Epithelial cell of proximal tubule (primary cell): ENCODE measurements at places on chromosomes 13 and 19.

DNA sequence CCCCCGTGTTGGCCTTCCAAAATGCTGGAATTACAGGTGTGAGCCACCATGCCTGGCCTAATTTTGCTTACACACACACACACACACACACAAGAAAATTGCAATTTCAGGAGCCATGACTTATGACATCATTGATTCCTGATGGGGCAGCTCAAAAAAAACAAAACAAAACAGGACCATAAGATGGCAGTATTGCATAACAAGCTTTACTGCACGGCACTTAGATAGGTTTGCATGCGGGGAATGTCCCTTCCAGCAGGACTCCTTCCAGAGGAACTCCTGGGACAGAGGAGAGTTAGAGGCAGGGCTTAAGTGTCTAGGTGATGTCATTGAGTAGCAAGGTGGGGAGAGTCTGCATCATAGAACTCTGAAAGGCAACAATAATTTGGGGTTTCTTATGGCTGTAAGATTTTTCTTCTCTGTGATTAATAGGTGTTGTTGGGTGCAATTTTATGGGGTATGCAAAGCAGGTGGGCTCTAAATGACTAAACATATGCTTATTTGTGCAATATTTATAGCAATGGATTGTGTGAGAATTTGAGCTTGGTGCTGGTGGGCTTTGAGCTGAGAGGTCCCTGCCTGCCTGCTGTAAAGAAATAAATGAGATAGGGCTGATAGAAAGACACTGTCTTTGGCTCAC, 9.0 kb upstream of the ACSBG2 start:
- DNase-seq: no peak

- DNase-seq: no peak
Measured at GRCh38 chr19:46393456-46394401, 19.6 kb downstream of the CCDC8 start.

GRCh38 chr13:112907286-112907685, 61.7 kb upstream of the MCF2L start:
- no peak for DNase-seq

- DNase-seq: no peak
Measured at GRCh38 chr13:102945324-102945815, 99.5 kb downstream of the ERCC5 start.

- DNase-seq: no peak
Measured at GRCh38 chr19:51114087-51114729, 6.0 kb upstream of the CTU1 start.

- DNase-seq: no peak
Measured at GRCh38 chr19:49056101-49056901, 1.2 kb downstream of the CGB7 start.

GRCh38 chr13:41588899-41589298, 131.5 kb downstream of the RGCC start:
- DNase-seq: peak; percentile 54

GRCh38 chr19:5050067-5050656, 81.2 kb downstream of the KDM4B start:
- no peak for DNase-seq

GRCh38 chr19:55068950-55069864, 6.3 kb upstream of the RDH13 start:
- DNase-seq: no peak

DNA sequence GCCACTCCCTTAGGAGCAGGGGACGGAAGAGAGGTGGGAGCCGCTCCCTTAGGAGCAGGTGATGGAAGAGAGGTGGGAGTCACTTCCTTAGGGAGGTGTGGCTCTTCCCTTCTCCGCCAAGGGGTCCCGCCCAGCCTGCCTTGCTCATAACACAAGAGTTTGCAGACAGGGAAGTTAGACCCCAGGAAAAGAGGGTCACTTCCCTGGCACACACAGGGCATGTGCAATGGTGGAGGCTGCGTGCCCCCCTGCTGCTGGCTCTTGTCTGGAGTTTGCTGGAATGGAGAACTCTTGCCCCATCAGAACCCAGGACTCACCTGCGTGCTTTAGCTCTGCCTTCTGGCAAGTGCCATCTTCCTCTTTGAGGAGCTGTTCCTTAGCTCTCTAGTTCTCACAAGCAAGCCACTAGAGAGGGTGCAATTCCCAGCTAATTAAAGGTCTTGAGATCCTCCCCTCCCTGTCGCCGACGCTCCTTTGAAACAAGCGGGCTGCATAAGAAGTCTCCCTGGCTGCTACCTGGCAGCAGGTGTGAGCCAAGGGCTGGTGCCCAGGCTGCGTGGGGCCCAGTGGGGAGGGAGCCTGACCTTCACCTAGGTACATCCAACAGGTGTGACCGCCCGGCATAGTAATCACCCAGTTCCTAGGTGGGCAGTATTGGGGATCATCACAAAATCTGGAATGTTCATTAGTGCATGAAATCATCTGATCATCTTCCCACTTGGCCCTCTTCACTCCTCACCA, 281.6 kb downstream of the ZNF536 start:
- DNase-seq: no peak

DNA sequence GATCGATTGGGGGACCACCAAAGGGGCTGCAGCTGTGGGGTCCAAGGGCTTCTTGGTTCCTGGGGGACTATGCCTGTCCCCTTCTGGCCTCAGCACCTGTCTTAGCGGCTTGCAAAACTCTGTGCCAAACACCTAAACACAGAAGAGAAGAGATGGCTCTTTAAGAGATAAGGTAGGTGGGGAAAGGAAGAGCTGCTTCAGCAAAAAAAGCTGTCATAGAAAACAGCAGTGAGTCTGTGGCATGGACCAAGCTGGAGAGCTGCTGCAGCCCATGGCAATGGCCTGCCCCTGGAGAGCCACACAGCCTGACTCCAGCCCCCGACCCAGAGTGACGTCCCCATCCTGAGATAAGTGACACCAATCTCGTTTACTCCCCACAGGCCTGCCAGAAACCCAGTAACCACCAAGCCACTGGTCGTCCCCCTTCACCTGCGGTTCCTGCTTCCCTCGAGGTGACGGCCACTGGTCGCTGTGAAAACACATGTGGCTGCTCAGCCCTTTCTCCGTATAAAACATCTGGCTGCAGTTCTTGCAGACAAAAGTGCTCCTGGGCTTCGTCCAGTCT, 25.0 kb upstream of the NAPA start:
- DNase-seq: no peak

- no peak for DNase-seq
Measured at GRCh38 chr13:100666124-100666523, 8.5 kb downstream of the TMTC4 start.

- DNase-seq: no peak
Measured at GRCh38 chr13:76091076-76091475, 454.9 kb downstream of the LMO7 start.

- no peak for DNase-seq
Measured at GRCh38 chr13:43111559-43112400, 88.4 kb downstream of the DNAJC15 start.

DNA sequence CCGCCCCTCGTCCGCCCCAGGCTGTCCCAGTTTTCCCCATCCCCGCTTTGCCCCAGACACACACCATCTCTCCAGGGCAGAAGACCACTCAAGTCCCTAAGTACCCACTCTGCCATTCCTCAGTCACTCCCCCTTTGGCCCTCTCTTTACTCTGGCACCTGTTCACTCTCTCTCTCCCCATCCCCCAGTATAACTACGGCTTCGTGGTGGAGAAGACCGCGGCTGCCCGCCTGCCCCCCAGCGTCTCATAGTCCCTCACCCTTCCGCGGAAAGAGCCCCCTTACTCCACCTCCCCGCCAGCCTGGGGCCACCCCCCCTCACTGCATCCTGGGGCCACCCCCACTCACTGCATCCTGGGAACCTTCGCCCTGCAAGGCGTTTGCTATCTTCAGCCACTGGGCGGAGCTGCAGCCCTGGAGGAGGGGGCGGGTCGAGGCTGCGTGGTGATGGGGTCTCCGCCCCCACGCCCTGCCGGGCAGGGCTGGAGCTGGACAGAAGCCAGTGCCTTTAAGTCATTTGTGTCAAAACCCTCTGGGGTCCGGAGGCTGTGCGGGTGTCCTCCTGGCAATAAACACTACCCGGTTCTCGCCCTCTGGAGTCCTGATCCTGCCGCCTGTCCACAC, 5.0 kb downstream of the MVB12A start:
- DNase-seq: no peak

DNA sequence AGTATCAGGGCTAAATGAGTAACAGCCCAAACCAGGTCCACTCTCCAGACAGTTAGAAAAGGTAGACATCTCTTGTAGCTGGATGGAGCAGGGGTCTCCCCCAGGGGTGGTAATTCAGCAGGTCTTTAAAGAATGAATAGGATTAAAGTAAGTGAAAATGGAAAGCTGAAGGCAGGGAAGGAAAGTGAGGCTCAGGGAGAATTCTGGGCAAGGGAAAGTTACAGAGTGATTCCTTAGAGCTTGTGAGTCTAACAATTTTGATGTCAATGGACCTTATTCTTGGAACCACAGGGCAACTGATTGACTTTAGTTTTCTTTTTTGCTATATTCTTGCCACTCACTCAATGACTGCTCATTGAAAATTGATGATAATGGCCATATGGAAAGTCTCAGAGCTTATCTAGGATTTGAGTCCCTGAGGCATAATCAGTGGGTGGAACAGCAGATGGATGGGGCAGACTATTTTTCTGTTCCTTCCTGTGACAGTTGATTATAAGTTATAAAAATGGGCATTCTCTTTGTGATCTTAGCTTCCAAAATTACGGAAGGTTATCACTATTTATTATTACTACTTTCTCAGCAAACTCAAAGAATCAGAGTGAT, 76.9 kb downstream of the LRCH1 start:
- DNase-seq: no peak

DNA sequence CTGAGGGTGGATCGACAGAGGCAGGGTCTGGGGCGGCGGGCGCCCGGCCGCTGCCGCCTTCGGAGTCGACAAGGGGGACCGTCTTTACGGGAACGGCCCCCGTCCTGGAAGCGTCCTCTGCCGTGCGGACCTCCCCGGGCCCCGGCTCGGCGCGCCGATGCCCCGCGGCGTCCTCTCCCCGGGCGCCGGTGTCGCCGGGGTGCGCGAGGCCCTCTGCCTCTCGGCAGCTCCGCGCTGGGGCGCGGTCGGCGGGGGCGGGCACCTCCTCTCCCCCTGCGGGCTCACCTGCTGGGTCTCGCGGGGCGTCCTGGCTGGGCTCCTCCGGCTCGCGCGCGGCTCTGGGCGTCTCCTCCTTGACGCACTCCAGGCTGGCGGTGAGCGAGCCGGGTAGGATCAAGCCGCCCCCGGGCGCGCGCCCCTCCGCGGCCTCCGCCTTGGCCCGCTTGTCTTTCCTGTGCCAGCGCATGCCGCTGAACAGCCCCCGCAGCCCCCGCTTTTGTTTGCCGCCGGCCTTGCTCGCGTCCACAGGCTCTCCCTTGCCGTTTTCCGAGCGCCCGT, 1.5 kb downstream of the AMER2 start:
- DNase-seq: no peak

DNA sequence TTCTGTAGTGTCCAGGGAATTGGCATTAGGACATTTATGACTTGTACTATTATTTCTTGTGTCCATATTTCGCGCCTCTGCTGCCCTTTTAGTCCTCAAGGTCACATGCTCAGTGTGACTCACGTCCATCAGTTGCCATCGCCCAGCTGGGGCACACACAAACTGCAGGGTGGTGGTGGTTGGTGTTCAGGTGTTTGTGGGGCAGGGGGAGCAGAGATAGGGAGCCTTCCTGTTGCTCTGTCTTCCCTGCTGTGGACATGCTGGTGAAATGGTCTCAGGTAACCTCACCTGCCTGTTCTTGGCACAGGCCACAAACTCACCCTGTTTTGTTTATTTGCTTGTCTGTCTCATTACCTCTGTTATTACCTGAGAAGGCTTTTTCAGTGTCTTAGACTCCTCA, 22.4 kb downstream of the PRR12 start:
- no peak for DNase-seq

DNA sequence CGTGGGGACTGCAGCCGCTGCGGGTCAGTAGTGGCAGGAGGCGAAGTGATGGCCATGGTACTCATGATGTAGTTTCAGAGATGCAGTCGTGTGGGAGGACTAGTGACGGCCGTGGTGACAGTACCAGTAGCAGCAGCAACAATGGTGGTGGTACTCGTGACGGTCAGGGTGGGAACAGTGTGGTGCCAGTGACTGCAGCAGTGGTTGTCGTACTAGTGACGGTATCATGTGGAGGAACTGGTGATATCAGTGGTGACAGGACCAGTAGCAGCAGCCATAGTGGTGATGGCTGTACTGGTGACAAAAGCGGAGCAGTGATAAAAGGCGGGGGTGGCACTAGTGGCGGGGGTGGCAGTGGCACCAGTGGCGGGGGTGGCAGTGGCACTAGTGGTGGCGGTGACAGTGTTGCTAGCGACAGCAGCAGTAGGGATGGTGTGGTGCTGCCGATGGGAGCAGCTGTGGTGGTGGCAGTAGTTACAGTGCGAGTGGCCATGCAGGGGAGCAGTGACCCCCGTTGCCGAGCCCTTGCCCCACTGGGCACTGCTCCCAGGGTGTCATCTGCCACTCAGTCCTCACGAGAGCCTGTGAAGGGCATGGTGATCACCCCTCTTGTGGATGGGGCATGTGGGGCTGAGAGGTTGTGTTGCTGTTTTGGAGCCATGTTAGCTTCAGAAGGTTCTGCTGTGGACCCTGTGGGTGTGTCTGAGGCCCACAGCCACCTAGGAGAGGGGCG, 22.7 kb downstream of the ADPRHL1 start:
- no peak for DNase-seq

GRCh38 chr19:14116918-14117578, 514 bp downstream of the PRKACA start:
- no peak for DNase-seq

DNA sequence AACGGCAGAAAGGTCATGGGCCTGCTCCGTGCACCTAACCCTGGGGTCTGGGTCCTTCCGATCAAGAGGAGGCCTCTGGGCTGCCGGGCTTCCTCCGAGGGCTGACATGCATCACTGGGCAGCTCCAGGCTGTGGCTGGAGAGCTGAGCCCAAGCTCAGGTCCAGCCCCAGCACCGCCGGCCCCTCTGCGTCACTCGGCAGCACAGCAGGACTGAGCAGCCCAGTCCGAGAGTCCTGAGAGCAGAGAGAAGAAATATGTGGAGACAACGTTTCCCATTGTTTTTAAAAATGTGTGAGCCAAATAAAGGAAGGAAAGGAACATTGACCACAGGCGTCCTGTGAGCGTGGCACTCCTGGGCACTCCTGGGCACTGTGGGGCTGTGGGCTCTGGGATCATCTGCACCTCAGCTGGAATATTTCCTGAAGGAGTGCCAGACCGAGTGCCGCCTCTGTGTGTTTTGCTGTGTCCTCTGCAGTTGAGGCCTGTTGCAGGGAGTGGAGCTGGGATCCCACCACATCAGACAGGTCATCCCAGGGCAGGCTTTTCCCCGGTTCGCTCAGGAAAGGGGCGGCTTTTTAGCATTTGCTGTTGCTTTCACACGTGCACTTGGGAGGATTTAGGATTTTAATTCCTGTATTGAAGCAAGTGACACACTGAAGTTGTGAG, 37.8 kb upstream of the TFDP1 start:
- DNase-seq: no peak

DNA sequence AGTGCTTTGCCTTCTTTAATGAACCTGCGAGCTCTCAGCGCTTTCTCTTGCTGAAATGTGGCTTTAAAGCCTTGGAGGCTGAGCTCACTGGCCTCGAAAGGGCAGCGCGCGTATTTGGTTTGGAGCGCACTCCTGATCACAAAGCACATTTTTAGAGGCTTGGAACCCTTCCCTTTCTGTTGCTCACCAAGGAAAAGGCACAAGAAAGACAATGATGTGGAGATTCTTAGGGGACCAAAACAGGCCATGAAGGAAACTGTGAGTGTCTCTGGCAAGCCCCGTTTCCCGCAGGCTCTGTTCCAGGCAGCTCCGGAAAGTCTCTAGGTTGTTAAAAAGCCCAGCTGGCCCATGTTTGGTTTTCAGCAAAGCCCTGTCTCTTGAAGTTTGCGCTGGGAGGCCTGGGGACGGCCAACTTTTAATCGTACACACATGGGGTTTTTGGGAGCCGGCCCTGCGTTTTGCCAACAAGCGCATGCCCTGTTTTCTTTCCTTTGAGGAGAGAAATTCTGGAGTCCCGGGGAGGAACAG, 9.4 kb upstream of the SPC24 start:
- no peak for DNase-seq

GRCh38 chr19:1349211-1349610, 34.5 kb upstream of the NDUFS7 start:
- no peak for DNase-seq
